ENCODE measurements at places on chromosomes 11 and 22. TPM values are rescaled to one million over a fixed set of nuclear protein-coding genes. Genes with fewer than 3 reads are reported as not detected.

- no peaks in the 10 kb centered on the region for H3K36me3 ChIP-seq
- no peak overlapping the region for H3K27ac ChIP-seq
- DNase-seq, result no peak
- H3K4me3 ChIP-seq, result no peak overlapping the region
Observed at GRCh38 chr11:65672180-65672860, 9.6 kb upstream of the RELA start.

GRCh38 chr22:47219789-47220188 lies 457.3 kb downstream of the TBC1D22A start:
- 0 out of 2 replicates have a peak, but pooled peaks cover 10% of the 10 kb centered on the region for H3K27me3 ChIP-seq
- no peak overlapping the region for H3K4me3 ChIP-seq
- no peaks in the 10 kb centered on the region for H3K36me3 ChIP-seq
- no peaks in the 10 kb centered on the region for H3K4me1 ChIP-seq
- no peak overlapping the region for H3K27ac ChIP-seq
- no peak for DNase-seq

DNA sequence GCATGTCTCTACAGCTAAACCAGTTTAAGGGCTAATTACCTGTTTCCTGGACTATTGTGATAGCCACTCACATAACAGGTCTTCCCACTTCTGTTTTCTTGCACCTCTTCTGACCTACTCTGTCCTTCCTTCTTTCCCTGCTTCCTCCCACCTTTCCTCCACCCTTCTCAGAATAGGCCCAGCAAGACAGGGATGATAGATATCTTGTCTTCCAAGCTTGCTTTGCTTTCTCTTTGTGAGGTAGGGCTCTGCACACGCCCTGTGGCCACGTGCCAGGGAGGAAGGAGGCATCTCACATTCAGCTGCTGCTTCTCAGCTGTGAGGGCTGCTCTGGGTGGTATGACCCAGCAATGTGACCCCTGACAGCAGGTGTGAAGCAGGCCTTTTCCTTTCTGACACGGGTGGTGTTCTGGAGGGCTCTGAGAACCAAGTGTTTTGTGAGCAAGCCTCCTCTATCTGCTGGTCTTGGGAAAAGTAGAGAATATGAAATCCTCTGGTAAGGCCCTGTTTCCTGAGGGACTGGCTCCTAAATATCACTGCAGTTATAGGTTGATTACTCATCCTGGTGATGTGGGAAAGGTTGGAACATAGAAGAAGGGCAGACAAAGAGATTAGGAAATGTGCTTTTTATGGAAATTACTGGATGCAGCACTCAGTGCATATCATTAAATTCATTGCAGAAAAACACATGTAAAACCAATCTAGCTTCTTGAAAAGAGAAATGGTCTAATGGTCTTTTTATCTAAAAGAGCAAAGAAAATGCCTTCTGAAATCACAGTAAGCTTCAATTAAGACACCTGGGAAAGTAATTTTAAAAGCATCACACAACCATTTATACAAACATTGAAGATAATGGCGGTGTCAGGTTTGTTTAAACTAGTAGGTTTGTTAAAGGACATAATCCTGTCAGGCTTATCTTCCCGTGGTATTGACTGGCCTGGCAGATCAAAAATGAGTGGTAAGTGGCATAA lies 8.5 kb downstream of the AMOTL1 start:
- no peaks in the 10 kb centered on the region for H3K36me3 ChIP-seq
- H3K4me3 ChIP-seq, result no peak overlapping the region
- no peaks in the 10 kb centered on the region for H3K27me3 ChIP-seq
- peak; percentile 83 for DNase-seq
- H3K4me1 ChIP-seq, result peaks cover 47% of the 10 kb centered on the region

GRCh38 chr22:35440129-35440528 lies 40.2 kb downstream of the MCM5 start:
- no peak for DNase-seq
- H3K4me1 ChIP-seq, result no peaks in the 10 kb centered on the region
- no peak overlapping the region for H3K4me3 ChIP-seq
- H3K27me3 ChIP-seq, result no peaks in the 10 kb centered on the region
- no peaks in the 10 kb centered on the region for H3K36me3 ChIP-seq
- H3K27ac ChIP-seq, result no peak overlapping the region

OTUB1 gene
- 48.3 TPM for total RNA-seq

MMP13 gene
- not detected for total RNA-seq

- no peak for DNase-seq
- H3K4me3 ChIP-seq, result no peak overlapping the region
- H3K36me3 ChIP-seq, result no peaks in the 10 kb centered on the region
- H3K27me3 ChIP-seq, result peaks cover 64% of the 10 kb centered on the region
- H3K27ac ChIP-seq, result no peak overlapping the region
Observed at GRCh38 chr11:1625541-1625940, 3.6 kb upstream of the KRTAP5-4 start.

DNA sequence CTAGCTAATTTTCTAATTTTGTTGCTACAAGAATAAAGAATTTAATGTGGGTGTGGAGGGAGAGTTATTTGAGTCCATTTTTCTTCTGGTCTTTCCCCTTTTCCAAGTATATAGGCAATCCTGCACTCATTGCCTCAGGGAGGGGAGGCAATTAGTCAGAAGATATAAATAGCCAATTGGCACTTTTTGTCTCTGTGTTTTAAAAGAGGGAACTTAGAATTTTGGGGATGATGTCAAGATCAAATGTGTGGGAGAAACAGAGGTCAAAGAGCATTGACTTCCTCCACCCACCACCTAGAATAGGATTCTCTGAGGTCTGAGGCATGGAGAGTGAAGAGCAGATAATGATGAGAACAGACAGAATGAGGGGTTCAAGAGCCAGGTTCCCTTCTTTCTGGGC lies 120.3 kb upstream of the ZC3H12C start:
- no peaks in the 10 kb centered on the region for H3K36me3 ChIP-seq
- peaks cover 19% of the 10 kb centered on the region for H3K4me1 ChIP-seq
- no peak overlapping the region for H3K4me3 ChIP-seq
- H3K27me3 ChIP-seq, result no peaks in the 10 kb centered on the region
- DNase-seq, result peak; percentile 27
